ENCODE measurements at places on chromosomes 11 and 22.

DNA sequence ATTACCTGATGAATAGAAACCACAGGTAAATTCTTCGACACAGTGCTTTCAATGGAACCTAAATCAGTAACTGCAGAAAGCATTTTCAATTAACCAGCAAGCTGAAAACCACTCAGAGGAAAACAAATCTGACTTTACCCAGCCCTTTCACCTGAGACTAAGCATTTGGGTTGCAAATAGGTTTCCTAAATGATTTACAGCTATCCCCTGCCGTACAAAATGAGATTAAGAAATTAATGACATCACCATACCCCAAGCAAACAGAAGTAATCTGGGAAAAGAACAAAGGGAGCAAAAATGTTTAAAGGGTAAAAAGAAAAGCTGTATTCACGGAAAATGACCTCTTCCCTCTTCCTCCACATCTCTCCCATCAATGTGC is 584 bp downstream of the NOX4 start:
- DNase-seq = no peak

DNA sequence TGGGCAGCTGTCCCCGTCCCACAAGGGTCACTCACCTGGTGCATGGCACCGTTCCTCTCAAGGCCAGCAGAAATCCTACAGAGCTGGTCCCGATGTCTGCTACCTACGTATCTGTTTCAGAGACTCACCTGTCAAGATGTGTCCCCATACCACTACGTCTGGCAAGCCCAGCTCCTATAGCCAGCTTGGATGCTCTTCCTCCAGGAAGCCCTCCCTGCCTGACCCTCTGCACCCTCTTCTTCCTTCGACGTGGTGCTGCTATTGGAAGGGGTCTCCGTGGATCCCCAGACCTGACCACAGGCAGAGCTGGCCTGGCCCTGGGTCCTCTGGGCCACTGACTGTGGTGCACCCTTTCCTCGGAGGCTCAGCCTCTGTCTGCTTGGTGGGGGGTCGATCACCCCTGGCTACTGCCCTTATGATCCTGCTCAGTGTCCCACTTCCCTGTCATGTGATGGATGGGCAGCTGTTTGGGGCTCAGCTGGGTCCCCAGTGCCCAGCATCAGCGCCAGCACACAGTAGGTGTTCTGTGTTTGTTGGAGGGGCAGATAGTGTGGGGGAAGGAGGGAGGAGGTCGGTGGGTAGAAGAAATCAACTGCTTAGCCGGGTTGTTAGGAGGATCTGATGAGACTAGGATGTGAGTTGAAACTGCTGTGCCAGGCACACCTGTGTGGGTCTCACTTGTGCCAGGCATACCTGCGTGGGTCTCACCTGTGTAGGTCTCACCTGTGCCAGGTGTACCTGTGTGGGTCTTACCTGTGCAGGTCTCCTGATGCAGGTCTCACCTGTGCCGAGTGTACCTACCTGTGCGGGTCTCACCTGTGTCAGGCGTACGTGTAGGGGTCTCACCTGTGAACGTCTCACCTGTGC is 21.7 kb upstream of the ARHGAP8 start:
- no peak for DNase-seq

DNA sequence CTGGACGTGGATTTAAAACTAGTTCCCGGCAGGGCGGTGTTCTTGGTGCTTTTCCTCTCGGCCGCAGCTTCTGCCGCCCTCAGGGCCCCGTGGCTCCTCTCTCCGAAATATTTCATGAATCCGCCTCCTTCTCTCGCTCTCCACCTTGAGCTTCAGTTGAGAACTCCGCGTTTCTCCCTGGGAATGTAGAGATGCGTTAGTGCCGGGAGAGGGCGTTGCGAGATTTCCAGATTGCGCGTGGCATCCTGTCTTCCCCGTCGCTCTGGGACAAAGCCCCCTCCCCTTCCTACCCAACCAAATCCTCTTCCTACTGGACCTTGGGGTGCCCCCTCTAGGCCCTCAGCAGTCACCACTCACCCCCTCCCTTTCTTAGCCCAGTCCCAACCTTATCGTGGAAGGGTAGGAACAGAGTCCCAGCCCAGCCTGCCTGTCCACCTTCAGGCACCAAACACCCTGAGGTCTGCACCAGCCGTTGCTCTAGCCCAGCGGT is 15.5 kb upstream of the RAC2 start:
- DNase-seq = no peak

- DNase-seq = no peak
Measured at GRCh38 chr11:111465400-111465799, 46.8 kb downstream of the BTG4 start.

DNA sequence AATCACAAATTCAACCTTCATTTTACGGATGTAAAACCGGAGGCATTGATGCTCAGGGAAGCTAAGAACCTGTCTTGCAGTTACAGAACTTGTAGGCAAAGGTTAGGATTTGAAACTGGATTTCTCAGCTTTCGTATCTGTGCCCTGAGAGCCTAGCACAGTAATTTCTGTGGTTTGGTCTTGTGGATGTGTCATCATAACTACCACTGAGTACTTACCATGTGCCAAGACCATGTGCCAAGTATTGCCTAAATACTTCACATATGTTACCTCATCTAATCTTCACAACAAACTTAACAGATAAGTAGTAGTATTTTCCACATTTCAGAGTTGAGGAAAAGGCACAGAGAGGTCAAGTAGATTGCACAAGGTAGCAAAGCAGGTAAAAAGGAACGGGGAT is 140.7 kb downstream of the NXPE2 start:
- DNase-seq = no peak

DNA sequence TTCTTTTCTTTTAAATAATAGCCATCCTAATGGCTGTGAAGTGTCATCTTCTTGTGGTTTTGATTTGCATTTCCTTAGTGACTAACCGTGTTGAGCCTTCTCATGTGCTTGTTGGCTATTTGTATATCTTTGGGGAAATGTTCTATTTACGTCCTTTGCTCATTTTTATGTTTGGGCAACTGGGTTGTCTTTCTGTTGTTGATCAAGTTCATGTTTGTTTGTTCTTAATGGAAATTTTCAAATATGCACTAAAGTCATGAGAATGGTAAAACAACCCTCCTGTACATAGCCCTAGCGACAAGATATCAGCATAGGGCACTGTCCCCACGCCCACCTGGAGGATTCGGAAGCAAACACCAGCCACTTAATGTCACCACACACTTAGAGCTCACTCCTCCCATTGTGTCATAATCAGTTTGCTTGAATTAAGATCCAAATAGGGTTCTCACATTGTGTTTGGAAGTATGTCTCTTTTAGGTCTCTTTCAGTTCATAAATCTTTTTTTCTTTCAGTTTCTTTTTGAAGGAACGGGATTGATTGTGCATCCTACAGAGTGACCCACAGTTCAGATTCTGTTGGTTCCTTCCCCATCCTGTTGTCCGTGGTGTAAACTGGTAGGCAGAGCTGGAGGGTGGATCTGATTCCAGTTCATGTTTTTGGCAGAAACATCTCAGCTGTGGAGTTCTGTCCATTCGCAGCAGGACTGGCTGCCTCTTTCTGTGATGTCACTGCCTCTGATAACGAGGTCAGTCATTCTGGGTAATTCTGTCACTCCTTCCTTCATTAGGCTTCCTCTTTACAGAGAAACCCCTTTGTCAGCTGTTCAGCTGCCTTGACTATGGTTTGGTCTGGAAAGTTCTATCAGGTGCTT is 26.4 kb upstream of the ADORA2A start:
- no peak for DNase-seq

DNA sequence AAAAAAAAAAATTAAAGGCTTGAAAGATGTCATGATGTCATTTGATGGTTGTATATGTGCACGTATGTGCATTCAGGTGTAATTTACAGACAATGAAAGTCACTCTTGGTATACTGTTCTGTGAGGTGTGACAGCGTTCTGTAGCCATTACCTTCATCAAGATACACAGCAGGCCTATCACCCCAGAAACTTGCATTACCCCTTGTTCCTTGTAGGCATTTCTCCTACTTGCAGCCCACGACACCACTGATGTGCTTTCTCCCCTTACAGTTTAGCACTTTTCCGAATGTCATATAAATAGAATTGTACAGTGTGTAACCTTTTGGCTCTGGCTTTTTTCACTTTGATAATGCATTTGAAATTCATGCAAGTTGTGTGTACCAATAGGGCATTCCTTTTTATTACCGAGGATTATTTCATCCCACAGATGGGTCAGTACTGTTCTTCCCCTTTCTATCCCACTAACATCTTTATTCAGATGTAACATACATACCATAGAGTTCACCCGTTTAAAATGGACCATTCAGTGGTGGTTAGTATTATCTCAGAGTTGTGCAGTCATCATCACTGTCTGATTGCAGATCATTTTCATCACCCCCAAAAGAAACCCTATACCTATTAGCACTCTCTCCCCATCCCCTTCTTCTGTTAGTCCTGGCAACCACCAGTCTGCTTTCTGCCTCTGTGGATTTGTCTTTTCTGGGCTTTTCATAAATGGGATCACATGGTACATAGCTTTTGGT is 30.3 kb downstream of the BCR start:
- no peak for DNase-seq

DNA sequence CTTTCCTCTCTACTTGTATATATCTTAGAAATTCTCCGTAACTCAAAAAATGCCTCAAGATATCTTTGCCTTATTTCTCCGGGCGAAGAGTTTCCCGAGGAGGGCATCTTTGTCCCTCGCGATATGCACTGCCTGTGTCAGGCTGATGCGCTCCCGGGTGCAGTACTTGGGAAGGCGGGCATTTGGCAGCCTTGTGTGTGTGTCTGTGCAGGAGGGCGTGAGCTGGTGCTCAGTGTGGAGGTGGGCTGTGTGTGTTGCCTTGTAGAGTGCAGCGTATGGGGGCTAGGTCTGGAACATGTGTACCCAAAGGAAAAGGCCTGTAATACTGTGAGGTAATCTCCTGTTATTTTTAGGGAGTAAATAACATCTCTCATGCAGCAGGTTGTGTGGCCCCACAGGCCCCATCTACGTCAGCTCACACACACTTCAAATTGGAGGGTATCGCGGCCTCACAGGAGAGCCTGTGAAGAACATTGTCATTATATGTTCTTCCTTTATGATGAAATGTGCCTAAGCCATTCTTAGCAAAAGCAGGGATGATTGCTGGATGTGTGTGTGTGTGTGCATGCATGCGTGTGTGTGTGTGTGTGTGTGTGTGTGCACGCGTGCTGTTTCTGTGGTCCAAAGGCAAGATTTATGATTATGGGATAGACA is 77.5 kb downstream of the KCNJ1 start:
- no peak for DNase-seq

- DNase-seq = no peak
Measured at GRCh38 chr22:46848197-46848596, 85.7 kb downstream of the TBC1D22A start.

- DNase-seq = no peak
Measured at GRCh38 chr11:113690619-113691569, 15.2 kb downstream of the TMPRSS5 start.

DNA sequence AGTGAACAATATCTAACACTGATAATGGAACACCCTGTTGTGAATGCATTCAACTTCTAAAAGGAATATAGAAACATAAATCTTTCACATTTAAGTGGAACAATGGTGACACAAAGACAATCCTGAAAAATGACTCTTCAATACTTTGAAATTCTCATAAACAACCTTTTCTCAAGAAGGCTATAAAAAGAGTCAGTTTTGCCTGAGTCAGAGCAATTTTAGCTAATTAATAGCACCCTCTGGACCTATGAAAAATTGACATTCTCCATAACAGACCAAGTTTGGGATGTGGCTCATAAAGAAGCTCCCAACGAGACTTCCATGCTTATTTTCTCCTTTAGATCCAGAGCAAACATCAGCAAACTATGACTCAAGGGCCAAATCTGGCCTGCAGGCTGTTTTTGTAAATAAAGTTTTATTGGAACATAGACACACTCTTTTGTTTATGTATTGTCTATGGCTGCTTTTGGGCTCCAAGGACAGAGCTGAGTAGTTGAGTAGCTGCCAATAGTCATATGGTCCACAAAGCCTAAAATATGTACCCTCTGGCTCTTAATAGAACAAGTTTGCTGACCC is 108.0 kb downstream of the MAML2 start:
- DNase-seq = no peak

- DNase-seq = no peak
Measured at GRCh38 chr11:44748606-44749005, 21.8 kb downstream of the TSPAN18 start.

DNA sequence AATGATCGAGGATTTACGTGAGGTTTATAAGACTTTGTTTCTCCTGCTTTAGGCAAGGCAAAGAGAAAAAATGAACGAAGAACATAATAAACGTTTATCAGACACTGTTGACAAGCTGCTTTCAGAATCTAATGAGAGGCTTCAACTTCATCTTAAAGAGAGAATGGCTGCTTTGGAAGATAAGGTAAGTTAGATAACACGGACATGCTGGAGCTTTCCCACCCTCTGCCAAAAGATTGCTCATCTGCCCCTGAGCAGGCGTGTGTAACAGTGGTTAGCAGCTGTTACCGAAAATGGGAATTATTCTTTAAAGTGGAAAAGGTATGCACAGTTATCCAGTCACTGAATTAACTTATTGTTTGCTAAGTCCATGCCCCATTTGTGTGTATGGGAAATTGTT is 62.8 kb upstream of the CTTN start:
- DNase-seq = no peak

GRCh38 chr11:77442394-77443053 is 31.4 kb downstream of the PAK1 start:
- DNase-seq = no peak

GRCh38 chr22:38570779-38571364 is 889 bp upstream of the DMC1 start:
- DNase-seq = no peak

GRCh38 chr11:120188811-120189455 is 21.9 kb upstream of the OAF start:
- DNase-seq = no peak

GRCh38 chr11:123427405-123427804 is 2.7 kb upstream of the GRAMD1B start:
- DNase-seq = no peak

GRCh38 chr11:33651990-33652389 is 48.6 kb downstream of the C11orf91 start:
- DNase-seq = no peak

GRCh38 chr11:133965031-133965601 is 8.3 kb upstream of the IGSF9B start:
- DNase-seq = no peak

GRCh38 chr11:12786450-12786849 is 112.2 kb downstream of the TEAD1 start:
- no peak for DNase-seq

DNA sequence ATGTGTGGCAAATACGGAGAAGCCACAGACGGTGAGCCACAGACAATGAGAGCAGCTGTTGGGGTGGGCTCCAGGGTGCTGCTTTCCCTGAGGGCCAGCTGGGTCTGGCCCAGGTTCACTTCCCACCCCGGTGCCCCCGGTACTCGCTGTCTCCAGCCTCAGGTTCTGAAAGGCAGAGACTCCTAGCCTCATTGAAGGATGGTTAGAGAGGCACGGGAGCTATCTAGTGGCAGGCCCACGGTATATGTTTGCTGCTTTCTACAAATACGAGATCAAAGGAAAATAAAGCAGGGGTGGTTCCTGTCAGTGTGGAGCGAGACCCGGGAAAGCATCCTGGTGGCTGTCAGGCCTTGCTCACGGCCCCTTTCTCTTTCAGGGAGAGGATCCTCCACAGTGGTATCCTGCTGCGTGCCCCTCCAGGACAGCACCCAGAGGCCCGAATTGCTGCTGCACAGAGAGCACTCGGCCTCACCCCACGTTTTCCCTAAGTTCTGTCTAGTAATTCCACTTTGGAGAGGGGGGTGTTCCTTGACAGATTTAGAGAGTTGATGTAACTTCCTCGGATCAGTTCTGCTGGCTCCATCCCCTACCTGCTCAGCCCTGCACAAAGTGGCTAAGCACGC is 3.0 kb downstream of the TMEM80 start:
- DNase-seq = no peak

- DNase-seq = no peak
Measured at GRCh38 chr22:18970176-18970947, 34.3 kb upstream of the PRODH start.

GRCh38 chr11:109034339-109034696 is 369.4 kb downstream of the DDX10 start:
- no peak for DNase-seq

- DNase-seq = peak; percentile 42
Measured at GRCh38 chr11:1309498-1310317, at the start of gene TOLLIP. Gene TOLLIP (minus strand): TSS chr11:1309632. CDS start chr11:1309498, 134 bp downstream.
